ENCODE measurements at places on chromosomes 6 and 20.

DNA sequence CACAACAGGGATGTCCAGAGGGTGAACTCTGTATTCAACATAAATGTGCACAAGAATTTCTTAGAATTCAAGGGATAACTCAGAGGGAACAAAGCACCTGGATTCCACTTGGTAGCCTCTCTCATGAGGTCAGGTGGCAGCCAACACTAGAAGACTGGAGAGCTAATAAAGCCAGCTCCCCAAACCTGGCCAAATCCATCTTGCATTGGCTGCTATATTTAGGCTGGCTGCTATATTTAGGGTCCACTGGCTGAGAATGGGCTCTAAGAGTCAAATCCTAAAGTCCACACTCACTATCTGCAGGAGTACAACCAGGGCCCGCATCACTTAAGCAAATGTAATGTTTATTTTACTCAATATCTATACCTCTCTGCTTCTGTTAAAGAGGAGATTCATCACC is 20.0 kb downstream of the TBC1D7 start:
- no peak for DNase-seq

GRCh38 chr6:41568585-41569384 is 22.6 kb downstream of the FOXP4 start:
- no peak for DNase-seq

- DNase-seq: no peak
Measured at GRCh38 chr6:121652726-121653623, 217.5 kb downstream of the GJA1 start.

GRCh38 chr6:130666786-130667185 is 160.4 kb upstream of the SMLR1 start:
- no peak for DNase-seq

DNA sequence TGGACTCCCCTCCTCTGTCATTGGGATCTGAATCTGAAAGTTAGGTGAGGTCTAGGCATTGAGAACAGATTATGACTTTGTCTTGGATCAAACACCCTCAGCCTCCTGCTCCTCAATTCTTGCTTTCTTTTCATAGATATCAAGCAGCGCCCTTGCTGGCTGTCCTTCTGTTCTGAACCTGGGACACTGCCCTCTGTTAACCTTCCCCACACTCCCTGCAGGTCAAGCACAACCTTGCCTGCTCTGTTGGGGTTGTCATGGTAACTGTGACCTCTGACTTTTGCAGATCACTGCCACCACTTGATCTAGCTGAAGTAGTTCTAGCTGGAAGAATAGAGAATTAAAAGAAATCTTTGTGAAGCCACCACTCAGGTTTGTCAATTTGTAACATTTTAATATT is 16.4 kb upstream of the MICA start:
- no peak for DNase-seq

- no peak for DNase-seq
Measured at GRCh38 chr6:97275804-97276203, 7.2 kb downstream of the MMS22L start.

- DNase-seq: no peak
Measured at GRCh38 chr6:44286285-44286565, 16.0 kb downstream of the TMEM151B start.

DNA sequence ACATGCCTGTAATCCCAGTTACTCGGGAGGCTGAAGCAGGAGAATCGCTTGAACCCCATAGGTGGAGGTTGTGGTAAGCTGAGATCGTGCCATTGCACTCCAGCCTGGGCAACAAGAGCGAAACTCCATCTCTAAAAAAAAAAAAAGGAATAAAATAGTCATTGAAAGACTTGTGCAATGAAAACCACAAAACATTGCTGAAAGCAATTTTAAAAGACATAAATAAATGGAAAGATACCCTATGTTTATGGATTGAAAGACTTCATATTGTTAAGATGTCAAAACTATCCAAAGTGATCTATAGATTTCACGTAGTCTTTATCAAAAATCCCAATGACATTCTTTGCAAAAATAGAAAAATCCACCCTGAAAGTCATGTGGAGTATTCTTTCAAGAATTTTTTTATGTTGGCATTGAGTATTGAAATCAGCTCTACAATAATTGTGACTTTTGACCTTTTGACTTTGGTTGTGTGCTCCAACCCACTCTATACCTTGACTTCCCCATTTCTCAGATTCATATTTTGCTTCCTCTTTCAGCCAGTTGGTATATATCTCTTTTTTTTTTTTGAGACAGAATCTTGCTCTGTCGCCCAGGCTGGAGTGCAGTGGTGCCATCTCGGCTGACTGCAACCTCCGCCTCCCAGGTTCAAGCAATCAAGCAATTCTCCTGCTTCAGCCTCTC is 45.5 kb upstream of the SLC23A2 start:
- no peak for DNase-seq

DNA sequence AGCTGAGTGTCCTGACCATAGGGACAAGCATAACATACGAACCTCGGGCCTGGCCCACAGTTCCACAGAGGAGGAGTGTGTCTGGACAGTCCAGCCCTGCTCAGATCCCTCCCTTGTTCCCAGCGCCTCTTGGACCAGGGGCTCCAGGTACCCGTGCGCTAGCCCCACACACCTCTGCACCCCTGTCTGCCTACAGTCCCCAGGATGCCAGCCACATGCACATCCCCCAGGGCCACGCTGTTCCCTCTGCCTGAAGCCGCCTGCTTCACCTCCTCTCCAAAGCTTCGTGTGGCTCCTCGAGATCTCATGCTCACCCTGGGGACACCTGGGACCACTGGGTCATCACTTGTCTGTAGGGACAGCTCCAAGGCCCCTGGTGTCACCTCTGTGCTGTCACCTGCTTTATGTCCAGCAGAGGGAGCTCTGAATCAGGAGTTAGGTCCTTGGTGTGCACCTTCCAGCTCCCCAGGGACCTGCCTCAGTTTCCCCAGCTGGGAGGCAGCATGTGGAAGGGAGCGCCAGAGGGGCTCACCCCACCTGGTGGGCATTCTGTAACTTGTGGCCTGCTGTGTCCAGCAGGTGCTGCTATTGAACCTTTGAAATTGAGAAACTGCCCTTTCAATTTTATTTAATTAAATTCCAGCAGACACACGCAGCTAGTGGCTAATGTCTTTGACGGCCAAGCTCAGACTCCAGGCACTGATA is 7.3 kb upstream of the YTHDF1 start:
- no peak for DNase-seq

DNA sequence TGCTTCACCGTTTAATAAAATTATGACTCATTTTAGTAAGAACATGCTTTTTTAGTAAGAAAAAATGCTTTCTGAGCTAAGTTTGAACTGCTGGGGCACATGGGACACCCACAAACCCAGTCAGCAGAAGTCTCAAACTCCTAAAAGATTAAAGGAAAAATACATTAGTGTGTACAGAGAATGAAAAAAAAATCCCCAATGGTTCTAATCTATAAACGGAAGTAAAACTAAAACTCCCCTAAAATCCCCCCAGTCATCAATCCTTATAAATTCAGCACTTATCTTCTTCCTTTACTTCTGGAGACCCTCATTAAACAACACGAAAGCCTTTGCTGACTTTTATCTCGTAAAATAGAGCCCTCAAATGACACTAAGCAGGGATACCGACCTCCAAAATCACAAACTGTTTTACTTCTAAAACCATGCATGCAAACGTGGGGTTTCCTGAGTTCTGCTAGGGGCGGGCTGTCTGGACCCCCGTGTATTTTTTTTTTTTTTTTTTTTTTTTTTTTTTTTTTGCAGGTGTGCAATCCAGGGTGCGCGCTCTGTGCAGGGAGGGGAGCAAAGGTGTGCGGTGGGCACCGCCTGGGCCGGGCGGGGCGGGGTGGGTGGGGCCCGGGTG is 1.1 kb upstream of the MYB start:
- no peak for DNase-seq

DNA sequence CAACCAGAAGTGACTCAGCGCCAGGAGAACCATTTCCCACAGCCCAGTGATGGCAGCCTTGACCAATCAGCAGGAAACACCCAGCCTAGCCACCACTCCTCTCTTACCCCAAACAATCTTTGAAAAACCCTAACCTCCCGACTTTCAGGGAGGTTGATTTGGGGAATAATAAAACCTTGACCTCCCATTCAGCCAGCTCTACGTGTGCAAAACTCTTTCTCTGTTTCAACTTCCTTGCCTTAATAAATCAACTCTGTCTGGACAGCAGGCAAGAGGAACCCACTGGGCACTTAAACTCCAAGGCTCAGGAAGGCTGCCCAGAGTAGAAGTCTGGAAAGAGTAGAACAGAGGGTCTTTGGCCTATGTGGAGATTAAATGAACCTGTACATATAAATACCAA is 35.0 kb downstream of the SERPINB1 start:
- no peak for DNase-seq
